Activated CD4-positive, alpha-beta T cell treated with anti-CD3 and anti-CD28 coated beads for 4 hours (primary cell): ENCODE measurements at places on chromosomes 12 and 14.

DNA sequence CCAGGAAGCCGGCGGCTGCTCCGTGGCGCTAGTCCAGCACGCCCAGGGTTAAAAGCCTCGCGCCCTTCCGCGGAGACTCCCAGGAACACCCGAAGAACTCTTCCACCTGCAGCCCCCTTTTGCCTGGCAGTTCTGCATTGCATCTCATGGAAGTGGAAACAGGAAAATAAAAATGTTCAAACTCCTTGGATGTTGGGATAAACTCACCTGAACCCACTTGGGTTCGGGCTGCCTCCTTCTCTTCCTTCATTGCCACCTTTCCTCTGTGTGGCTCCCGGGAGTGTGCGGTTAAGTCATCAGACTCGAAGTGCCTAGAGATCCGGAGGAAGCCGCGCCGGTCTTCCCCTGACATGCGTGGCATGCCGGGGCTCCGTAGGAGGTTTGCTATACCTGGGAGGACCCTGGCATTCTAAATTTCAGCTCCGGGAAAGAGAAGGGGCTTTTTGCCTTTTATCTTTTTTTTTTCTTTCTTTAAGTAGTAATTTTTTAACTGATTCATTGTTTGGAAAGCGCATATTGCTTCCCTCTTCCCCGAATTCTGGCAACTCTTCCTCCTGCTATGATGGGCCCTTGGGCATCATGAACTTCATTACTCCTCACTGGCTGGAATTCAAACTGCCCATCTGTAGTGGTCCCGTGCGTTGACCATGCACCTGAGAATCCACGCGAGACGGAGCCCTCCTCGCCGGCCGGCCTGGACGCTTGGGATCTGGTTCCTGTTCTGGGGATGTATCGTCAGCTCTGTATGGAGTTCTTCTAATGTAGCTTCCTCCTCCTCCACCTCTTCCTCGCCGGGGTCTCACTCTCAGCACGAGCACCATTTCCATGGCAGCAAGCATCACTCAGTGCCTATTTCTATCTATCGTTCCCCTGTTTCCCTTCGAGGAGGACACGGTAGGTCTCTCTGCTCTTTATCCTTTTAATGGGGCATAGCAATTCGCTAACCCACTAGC lies 931.4 kb downstream of the DIO2 start:
- no peak for DNase-seq

DNA sequence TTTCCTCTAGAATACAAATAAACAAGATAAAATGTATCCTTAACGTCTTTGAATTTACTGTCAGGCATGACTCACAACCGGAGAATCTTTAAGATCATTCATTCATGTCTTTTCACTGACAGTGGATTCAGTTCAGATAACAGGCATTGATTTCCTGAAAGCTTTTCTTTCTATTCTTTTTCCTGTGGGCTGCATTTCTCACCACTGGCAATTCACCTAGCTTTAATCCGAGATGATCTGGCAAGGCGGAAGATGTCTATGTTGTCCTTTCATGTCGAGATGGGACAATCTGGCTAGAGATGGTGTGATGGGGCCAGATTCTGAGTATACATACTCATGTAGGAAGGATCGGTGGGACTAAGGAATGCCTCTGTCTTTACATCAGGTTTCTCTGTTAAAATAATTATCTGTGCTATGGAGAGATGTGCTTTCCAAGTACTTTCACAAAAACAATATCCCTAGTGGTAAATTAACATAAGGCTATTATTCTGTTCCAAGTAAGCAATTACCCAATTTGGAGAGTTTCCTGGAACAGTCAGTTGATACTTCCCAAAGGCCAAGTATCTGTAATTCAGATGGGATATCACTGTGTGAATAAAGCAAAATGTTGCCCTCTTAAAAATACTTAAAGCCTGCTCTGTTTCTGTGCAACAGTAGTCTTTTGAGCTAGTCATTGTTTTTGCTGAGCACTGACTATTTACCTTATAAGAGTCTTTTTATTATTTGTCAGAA lies 17.8 kb downstream of the ACSS3 start:
- no peak for DNase-seq

DNA sequence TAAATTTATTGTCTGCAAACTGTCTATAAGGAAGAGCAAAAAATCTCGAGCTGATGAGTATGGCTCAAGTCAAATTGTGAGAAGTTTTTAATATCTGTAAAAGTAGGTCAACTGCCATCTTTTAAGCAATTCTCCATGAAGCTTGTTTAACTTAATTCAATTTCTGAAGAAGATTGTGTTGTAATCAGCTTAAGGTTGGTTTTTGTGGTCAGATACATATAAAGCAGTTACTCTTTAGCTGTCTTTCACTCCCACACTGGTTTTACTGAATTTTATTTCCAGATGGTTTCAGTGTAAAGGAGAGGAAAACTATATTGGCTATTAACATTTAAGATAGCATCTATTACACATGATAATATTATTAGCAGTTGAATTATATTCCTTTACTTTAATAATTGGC lies 1165.1 kb downstream of the SLC16A7 start:
- no peak for DNase-seq

- DNase-seq = no peak
Measured at GRCh38 chr12:132824053-132824452, 4.6 kb downstream of the GOLGA3 start.

DNA sequence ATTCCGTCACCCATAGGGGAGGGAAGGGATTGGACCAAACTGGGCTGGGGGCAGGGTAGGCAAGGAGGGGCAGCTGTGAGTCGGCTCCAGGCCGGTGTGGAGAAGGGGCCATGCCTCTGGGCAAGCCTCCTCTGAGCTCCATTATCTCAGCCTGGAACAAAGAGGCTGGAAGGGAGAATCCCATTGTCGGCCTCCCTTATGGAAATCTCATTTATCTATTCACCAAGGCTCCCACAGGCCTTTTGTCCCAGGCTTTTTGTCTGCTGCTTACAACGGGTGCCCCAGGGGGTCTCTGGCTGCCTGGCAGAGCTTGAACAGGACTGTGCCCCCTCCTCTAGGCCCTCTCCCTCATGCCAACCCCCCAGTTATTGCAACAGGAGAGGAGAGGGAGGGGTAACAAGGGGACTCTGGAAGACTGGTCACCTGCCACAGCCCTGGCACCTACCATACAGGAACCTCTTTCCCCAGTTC lies 19.5 kb downstream of the FIGNL2 start:
- DNase-seq = no peak

DNA sequence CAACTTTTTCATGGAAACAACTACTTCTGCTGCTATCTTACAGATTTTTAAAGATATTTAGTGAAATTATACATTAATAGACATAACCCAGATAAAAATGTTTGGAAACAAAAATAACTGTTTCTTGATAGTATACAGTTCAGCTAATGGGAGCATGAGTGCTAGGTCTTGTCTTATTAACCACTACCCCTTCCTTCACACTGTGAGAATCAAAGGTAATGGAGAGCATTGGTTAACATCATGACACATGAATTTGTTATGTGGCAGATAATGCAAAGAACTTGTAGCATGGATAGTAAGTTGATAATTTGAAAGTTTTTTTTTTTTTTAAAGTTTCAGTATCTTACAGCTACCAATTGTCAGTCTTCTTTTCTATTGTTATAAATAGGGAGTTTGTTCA lies 44.2 kb downstream of the CCDC91 start:
- DNase-seq = no peak

GRCh38 chr14:71621276-71621675 lies 311.0 kb upstream of the RGS6 start:
- DNase-seq = no peak

- no peak for DNase-seq
Measured at GRCh38 chr12:51579321-51579850, 11.6 kb upstream of the SCN8A start.

- DNase-seq = no peak
Measured at GRCh38 chr12:26374934-26375680, 179.7 kb downstream of the SSPN start.

DNA sequence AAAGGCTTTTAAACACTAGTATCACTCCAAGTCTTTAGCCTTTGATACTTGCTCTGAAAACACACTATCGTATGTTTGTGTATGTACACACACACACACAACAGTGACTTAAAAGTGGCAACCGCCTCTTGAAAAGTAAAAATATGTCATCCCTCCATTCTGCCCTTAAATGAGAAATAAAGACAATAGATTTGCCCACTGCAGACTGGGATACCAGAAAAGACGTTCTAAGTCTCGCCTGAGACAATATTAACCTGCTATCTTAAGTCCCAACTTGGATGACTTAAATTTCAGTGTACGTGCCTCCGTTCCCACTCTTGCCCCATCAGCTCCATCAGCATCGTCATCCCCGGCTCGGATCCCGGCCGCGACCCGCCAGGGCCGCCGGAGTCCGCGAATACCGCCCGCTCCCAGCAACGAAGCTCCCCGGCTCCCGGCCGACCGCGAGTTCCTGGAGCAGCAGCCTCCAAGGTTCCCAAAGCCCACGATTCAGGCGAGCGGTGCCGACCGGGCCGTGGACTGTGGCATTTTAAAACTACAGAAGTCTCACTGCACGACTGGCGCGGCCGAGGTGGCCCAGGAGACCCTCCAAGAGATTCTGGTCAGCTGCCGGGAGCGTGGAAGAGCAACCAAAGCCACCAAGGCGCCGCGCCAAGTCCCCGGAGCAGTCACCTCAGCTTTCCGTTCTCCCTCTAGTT lies 2.8 kb upstream of the ARID2 start:
- peak; percentile 26 for DNase-seq

DNA sequence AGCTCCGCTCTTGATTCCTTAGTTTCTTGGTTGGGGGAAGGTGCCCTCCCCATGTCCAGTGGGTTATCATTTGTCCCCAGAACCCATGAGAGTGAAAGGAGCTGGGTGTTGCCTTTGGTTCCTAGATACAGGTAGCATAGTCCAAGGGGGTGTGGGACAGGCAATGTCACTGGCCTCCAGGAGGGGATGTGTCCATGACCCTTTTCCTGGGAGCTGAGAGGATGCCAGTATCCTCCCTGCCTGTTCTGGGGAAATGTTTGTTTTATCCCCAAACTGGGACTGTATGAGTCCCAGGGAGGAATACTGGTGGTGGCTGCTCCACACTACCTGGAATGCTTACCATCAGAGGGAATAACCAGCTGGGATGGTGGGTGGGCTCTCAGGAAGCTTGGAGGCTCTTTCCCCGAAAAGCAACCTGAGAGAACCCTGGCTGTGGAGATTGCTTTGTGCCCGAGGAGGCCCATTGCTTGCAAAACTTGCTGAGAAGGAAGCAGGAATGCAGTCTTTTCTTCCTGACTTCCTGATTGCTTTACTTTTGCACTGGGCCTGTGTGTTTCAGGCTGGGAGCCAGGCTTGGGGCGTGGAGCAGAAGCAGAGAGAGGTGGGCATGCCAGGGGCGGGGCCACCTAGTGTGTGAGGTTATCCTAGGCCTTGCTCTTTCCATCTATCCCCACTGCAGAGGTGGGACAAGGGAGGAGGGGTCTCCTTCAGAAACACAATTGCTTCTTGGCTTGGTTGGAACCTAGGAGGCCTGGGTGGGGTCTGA lies 715 bp upstream of the SLC10A1 start:
- DNase-seq = no peak

DNA sequence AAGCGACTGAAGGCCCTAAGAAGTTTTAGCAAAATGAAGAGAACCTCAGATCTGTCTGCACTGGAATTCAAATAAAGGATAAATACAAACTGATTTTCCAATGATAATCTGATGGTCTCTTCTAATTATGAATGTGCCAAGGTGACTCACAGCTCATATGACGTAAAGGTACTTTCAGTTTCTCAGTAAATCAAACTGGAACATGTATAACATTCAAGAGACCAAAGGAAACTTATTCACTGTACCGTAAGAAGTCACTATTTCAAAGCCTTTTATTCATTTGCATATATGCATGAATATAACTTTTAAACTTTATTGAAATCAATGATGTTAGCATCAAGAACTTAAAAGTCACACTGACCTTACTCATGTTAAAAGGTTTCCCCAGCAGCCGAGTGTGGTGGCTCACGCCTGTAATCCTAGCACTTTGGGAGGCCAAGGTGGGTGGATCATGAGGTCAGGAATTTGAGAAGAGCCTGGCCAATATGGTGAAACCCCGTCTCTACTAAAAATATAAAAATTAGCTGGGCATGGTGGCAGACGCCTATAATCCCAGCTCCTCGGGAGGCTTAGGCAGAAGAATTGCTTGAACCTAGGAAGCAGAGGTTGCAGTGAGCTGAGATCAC lies 52.2 kb downstream of the ATXN2 start:
- no peak for DNase-seq

DNA sequence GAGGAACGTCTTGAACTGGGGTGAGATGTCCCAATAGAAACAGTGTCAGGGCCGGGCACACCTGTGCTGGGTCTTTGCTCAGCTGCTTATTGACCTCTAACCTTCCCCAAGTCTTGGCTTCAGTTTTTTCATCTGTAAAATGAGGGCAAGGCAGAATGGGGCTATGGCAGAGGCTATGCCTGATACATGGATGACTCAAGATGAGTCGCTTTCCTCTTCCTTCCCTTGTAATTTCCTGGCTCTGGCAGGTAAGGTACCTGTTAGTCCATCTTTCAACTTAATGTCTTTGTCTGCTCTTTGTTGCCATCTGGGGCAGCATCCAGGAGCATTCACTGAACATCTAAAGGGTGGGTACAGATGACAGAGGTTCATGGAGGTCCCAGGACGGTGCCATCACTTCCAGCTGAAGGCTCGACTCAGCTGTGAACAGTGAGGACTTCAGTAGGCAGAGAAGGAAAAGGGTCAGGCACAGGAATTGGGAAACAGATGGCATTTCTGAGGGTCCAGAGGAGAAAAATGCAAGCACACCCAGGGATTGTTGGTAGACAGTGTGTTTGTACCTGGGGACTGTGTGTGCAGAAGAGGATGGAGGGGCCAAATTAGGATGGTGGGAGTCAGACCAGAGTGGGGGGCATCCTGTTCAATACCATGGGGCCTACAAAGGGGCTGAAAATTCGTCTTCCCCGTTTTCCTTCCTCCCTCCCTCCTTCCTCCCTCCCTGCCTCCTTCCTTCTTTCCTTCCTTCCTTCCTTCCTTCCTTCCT lies 268.3 kb downstream of the VRK1 start:
- DNase-seq = no peak

DNA sequence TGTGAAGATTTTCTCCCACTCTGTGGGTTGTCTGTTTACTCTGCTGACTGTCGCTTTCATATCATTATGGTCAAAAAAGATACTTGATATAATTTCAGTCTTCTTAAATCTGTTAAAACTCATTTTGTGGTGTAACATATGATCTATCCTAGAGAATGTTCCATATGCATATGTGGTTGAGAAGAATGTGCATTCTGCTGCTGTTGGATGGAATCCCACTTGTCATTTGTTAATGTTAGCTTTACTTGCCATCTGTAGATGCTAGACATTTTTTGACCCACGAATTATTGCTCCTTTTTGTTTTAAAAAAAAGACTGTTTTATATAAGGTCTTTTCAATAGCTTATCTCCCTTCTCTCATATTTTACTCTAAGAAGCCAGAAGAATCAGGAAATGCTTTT lies 26.3 kb upstream of the OR5AU1 start:
- no peak for DNase-seq

DNA sequence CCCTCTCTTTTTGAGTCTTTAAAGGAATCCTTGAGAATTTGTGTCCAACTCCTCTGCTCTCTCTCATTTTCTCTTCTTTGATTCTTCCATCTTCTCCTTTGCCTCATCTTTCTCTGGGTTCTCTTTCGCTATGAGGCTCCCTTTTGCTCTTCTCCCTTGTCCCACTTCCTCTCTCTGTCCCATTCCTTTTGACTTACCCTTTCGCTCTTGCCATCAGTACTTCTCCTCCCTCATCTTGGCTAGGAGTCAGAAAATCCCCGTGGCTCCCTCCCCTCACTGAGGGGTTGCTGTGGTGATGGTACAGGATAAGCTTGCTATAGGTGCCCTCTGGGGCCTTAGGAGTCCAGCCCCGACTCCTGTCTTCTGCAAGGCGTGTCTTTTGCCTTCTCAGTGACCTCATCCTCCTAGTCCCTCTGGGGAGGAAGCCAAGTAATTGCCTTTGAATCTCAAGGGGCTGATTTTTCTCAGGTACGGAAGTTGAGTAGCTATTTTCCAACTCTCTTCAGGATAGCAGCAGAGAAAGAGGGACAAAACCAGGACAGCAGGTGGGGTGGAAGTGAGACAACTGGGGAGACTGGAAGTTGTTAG lies 6.4 kb downstream of the PDE1B start:
- DNase-seq = no peak
